ENCODE measurements at places on chromosomes 12 and 14. TPM values are rescaled to one million over a fixed set of nuclear protein-coding genes. Genes with fewer than 3 reads are reported as not detected.

Gene SYT10
- total RNA-seq: not detected

Gene SMIM10L1
- total RNA-seq: 6.8 TPM

Gene ESRRB
- total RNA-seq: 0.11 TPM

Gene SERPINA3
- total RNA-seq: not detected

Gene PPP4R4
- 21.4 TPM for total RNA-seq

Gene OR6C2
- not detected for total RNA-seq

Gene AGAP2
- 28.0 TPM for total RNA-seq

Gene EML5
- 8.1 TPM for total RNA-seq

Gene PLEK2
- 5.1 TPM for total RNA-seq

Gene LALBA
- not detected for total RNA-seq

Gene SLC5A8
- not detected for total RNA-seq

Gene GARIN6
- total RNA-seq: not detected

Gene EFS
- total RNA-seq: not detected

Gene FOXJ2
- total RNA-seq: 14.8 TPM

Gene DLGAP5
- 100 TPM for total RNA-seq

Gene KRT2
- total RNA-seq: not detected

Gene CCDC38
- not detected for total RNA-seq

Gene SPTB
- 0.32 TPM for total RNA-seq

Gene HOXC13
- total RNA-seq: not detected

Gene GALC
- total RNA-seq: 10.8 TPM

Gene CHD8
- 104 TPM for total RNA-seq

Gene TAS2R19
- 1.2 TPM for total RNA-seq
